ENCODE measurements at places on chromosomes 6 and 20.
A peak's percentile ranks its signal among the peaks of the same experiment; 100 is the strongest.

DNA sequence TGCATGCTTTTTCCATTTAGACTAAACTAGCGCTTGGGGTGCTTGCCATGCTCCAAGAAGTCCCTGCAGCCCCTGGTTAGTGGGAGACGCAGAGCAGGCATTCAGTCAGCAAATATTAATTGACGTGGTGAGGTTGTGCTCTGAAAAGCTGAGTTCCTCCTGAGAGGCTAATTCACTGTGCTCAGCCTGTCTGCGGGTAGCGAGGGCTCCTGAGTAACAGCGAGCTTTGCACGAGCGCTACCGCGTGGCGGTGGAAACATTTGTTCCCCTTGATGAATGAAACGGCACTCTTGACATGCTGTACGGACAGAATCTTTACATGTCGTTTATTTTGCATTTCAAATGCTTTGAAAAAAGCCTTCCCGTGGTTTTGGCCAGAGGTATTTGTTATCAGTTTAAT, 170.6 kb upstream of the AGPAT4 start:
- no peak for DNase-seq

- no peak for DNase-seq
Observed at GRCh38 chr20:58402827-58403226, 13.8 kb downstream of the VAPB start.

DNA sequence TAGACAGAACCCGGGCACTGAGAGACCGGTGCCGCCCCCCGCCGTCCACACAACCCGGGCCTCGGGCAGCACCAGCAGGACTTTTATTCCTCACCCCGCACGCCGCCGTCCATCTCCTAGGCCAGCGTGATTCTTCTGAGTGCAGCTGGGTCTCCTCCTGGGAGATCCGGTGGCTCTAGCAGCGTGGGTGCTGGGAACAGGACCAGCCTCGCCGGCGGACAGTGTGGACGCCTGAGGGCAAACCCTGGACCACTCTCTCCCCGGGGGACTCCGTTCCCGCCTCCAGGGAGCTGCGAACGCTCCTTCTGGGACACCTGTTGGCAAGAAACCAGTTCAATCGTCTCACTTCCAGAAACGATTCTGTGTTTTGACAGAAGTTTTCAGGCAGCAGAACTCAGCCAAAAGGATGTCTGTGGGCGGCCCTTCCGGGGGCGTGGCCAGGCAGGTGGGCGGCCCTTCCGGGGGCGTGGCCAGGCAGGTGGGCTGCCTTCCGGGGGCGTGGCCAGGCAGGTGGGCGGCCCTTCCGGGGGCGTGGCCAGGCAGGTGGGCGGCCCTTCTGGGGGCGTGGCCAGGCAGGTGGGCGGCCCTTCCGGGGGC, 130.7 kb downstream of the DLL1 start:
- no peak for DNase-seq

GRCh38 chr6:48073976-48074767, 36.8 kb downstream of the PTCHD4 start:
- no peak for DNase-seq

GRCh38 chr20:7305976-7306375, 538.5 kb downstream of the BMP2 start:
- no peak for DNase-seq

DNA sequence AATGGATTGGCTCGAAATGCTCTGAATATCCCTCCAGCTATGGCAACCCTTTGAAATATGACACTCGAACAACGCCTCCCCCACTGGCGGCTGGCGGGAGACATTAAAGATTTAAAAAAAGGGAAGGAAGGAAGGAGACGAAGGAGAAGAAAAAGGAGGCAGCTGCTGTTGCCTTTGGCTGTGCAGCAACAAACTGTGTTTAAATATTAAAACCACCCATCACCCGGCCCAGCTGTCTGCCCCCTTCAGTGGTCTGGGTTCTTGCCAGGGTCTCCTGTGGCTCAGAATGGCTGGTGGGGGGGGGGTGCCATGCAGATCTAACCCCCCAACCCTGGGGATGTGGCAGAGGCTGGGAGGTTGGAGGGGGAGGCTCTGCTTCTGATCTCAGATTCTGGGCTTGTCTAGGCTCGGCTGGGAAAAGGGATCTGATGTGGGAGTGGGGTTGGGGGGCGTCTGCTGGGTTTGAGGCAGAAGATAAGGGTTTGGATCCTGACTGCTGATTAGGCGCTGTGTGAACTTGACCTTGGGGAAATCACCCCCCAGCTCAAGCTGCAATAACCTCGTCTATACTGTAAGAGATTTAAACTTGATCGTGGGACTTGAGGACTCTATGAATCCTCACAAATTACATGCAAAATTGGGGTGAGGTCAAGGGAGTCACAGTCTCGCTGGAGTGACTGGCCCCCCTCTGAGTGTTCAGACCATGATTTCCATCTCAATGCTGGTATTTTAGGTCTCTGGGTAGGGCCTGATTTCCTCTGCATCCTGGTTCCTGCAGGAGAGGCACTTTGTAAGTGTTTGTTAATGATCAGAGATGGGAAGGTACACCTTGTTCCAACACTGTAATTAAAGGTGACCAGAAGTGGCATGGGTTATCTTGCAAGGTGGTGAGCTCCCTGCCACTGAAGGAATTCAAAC, 40.3 kb upstream of the BLCAP start:
- no peak for DNase-seq

DNA sequence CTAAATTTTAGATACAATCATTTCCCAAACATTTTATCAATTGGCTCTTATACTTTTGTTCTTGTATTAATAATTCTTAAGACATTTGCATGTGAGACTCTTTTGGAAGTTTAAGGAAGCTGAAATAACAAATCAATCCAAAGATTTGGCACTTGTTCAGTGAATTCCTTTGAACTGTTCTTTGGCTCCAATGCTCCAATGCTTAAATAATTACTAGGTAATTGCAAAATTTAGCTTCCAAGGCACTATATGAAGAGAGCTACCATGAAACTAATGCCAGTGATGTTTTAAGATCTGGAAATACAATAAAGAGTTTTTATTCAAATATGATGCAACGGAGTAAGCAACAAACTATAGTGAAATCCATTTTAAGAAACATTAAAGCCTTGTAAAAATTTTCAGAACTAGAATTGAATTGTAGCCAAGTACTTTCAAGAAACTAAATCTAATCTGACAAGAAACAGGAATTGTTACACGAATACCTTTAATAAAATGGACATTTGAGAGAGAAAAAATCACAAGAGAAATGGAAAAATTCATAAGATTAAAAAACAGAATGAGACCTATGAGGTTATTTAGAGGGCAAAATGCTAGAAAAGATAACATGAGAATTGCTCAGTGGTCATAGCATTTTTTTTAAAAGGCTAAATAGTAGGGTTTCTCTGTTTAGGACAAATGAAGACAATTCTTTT, 43.6 kb upstream of the SMLR1 start:
- DNase-seq = no peak

- no peak for DNase-seq
Observed at GRCh38 chr20:47071646-47072185, 177.1 kb downstream of the EYA2 start.

- no peak for DNase-seq
Observed at GRCh38 chr6:150037526-150038201, 12.3 kb upstream of the RAET1L start.

DNA sequence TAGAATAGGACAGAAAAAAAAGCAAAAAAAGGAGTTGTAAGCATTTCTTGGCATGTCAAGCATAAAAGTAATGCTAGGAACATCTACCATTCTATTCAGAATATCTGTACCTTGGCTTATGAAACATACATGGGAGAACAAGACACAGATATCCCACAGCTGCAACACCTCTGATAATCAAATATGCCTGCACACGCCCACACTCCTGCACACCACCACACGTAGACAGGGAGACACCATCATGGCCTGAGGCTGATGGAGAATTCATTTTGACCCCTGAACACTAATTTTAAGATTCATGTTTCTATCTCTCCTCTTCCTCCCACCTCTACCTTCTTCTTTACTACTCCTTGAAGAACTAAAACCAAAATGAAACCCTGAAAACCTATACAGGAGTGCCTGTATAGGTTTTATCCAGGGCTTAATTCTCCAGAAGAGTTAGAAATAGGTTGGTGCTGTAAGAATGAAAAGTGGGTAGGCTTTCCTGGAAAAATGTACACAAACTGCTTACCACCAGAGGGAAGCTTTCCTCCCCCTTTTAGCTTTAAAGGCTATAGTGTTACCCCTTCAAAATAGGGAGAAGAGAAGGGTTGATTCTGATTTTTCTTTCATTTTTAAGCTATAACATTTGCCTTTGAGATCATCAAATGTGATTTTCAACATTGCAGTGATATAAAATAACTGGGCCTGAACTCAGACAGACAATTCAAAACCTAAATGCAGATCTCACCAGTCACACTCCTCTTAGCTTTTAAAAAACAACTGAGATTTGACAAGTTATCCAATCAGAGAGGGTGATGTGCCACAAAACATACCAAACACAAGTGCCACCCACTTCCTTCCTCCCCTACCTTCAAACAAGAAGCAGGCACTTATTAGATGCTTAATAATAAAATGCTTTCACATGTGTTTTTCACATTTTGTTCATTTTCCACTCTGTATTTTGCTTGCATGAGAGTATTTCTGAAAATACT, 57.9 kb downstream of the ELOVL5 start:
- no peak for DNase-seq

GRCh38 chr6:151313066-151313491, 73.3 kb downstream of the AKAP12 start:
- no peak for DNase-seq

- peak; percentile 82 for DNase-seq
Observed at GRCh38 chr6:41602864-41603608, 35.2 kb upstream of the MDFI start.

GRCh38 chr6:157265635-157266034, 57.7 kb downstream of the TMEM242 start:
- DNase-seq = no peak

DNA sequence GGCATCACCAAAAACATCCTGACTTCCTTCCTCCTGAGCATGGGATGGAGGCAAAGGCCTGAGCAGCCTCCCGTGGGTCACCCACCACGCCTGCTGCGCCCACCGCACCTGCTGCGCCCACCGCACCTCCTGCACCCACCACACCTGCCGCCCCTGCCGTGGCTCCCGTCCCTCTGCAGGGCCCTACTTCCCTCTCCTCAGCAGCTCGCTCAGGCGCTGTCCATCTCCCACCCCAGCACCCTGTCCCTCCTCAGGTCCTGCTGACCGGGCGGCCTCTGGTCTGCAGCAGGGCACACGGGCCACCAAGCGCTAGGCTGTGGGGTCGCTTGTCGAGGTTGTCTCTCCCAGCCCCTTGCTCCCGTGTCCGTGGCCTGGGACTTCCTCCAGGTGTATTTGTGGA, 72.7 kb upstream of the SLCO4A1 start:
- no peak for DNase-seq

DNA sequence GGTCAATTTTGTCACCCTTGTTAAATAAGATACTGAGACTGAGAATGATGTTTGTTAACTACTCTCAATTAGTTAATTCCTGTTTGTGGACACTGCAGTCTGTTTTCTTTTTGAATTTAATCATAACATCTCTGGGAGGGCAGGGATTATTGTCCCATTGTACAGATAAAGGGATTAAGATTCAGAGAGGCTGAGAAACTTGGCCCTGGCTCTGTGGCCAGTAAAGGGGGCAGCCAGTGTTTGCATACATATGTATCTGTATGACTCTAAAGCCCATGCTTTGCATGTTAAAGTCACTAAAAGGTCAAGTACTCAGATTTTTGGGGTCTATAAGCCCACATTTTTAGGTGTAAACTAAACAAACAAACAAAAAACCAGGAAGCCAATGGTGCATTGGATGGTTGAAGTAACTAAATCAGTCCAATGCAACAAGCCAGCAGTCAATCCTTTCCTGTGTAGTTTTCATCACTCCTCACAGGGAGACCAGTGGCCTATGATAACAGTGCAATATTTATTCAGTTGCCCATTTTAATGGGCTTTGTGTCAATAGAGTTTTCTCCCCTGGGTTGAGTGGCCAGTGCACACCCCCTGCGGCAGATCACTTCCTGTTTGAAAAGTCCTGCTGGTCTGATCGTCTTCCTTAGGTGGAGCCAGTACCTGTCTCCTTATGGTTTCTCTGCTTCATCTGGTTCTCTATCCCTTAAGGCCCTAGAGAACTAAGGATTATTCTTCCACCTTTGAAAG, 106.7 kb downstream of the SLX4IP start:
- no peak for DNase-seq

DNA sequence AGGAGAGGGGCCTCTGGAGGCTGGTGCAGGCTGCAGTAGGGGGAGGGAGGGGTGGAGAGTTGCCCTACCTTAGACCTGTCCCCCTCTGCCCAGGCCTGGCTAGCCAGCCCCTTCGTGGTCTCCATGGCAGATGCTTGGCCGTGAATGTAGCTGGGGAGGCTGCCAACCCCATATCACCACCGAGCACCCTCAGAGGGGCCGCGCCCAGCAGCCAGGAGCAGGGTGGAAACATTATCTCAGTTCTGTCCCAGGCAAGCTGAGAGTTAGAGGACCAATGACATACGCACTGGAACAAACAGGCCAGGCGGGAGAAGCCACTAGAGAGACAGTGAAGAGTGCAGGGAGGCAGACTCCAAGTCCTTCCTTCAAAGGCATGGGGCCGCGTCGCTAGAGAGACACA, 66.5 kb downstream of the LRFN2 start:
- no peak for DNase-seq

DNA sequence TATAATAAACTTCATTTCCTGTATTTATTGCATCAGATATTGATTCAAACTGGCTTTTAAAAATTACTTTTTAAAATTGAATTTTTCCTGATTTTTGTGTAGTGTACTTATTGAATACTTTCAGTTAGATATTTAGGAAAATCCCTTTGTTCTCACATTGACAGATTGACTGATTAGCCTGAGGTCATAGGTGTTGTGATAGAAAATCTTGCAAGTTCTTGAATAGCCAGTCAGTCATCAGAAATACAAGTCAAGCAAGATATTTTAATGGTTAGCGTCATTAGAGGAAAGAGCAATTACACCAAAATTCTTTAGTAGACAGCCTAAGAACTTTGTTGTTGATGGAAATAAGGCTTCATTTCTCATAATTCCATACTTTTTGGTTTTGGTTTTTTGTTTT, 3.4 kb upstream of the TMEM30A start:
- DNase-seq = no peak

DNA sequence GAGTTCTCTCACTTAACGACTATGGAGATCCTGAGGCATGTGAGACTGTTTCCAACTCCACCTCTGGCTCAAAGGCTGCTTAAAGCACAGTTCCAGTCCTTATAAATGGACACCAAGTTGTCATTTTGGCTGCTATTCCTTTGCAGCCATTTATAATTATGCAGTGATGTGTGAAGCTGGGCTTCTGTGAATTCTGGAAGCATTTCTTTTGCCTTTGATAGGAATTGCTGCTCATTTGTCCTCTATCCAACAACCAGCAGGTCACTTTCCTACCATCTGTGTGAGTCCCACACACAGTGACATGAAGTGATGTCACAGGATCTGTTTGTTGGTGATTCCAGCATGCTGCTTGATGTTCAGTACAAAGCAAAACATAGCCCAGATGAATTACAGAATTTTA, 28.5 kb upstream of the EFHC1 start:
- no peak for DNase-seq

GRCh38 chr6:5115168-5115567, 30.0 kb downstream of the PPP1R3G start:
- no peak for DNase-seq

GRCh38 chr6:148090326-148090725, 252.3 kb upstream of the SASH1 start:
- DNase-seq = no peak

GRCh38 chr6:169904051-169904922, 152.9 kb downstream of the ERMARD start:
- no peak for DNase-seq

- DNase-seq = no peak
Observed at GRCh38 chr20:63025534-63026331, 19.0 kb upstream of the BHLHE23 start.
